ENCODE measurements at places on chromosomes 13 and 19.

DNA sequence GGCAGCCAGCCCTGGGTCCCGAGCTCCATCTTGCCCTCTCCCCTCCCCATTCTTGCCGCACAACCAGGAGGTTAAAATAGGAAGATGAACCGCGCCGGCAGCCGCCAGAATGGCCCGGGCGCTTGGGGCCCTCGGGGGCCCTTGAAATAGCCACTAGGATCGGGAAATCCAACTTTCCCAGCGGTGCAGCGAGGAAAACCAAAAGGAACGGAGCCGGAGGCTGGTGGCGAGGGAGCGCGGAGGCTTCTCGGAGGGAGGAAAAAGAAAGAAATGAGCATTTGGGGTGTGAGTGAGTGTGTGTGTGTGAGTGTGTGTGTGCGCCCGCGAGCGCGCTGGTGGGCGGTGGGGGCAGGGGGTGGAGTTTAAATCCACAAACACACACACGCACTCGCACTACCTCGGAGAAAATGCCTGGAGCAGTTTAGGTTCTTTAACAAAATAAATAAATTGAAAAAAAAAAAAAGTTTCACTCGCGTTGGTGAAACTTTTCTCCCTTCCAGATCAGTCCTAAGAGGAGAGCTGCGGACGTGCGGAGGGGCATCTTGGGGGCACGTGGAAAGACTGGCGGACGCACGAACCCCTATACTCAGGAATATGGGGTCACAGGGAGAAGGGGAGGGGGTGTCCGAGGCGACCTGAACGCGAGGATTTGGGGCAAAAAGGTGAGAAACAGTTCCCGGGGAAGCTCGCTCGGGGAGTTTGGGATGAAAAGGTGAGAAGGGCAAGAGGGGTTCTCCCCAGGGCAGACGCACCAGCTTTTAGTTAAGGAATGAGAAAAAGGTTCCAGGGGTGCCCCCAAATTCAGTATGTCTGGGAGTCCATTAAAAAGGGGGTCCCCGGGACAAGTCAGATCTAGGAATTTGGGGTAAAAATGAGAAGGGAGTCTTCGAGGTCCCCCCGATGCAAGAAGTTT is 1.3 kb downstream of the RFX2 start:
- no peak for DNase-seq

DNA sequence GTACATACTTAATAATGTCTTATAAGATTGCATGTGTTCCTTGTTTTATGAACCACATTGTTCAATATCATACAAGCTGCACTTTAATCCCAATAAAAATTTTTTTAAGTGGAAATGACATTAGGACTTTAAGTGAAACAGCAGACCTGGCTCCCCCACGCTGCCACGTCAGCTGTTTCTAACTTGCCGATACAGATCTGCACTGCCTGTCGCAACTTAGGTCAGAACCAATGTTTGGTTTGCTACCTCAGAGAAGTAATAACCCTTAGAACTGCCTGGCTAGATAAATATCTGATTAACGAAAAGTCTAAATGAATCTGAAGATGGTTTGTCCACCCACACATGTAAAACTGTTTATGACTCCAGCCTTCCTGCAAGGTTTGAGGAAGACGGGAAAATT is 327.5 kb upstream of the DACH1 start:
- no peak for DNase-seq

- DNase-seq: no peak
Observed at GRCh38 chr19:40277356-40278059, 7.6 kb downstream of the AKT2 start.

DNA sequence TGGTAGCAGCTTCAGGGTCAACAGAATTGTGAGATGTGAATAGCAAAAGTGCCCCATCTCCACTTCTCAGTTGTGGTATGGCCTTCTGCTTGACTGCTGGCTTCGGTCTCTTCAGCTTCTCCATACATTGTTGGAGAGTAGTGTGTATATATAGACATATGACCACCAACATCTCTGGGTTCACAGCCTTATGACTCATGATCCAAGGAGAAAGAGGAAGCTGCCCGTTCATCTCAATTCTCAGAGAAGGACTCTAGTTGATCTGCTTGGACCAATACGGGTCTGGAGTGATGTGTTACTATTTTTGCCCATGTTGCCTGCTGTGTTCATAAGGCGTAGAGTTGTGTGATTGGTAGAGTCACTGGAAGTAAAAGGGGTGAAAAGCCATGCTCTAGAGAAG is 3.6 kb upstream of the COMMD6 start:
- DNase-seq: peak; percentile 80

GRCh38 chr13:113360446-113360845 is 3.5 kb downstream of the GRTP1 start:
- no peak for DNase-seq

DNA sequence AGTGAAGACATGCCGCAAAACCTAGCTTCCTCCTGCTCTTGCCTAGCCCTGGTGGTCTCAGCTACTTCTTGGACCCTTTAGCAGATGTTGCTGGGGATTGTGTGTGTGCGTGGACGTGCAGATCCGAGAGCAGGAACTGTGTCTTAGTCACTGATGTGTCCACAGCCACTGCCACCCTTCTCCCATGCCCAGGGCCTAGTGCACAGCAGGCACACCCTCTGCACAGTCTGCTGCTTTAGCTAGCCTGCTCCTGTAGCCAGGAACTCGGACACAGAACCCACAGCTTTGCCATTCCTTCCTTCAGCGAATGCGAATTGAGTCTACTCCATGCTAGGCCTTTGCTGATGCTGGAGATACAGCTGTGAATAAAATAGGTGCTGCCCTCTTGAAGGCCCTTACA is 2.3 kb downstream of the CLPTM1 start:
- no peak for DNase-seq

- no peak for DNase-seq
Observed at GRCh38 chr19:58357481-58358145, 4.3 kb upstream of the A1BG start.

DNA sequence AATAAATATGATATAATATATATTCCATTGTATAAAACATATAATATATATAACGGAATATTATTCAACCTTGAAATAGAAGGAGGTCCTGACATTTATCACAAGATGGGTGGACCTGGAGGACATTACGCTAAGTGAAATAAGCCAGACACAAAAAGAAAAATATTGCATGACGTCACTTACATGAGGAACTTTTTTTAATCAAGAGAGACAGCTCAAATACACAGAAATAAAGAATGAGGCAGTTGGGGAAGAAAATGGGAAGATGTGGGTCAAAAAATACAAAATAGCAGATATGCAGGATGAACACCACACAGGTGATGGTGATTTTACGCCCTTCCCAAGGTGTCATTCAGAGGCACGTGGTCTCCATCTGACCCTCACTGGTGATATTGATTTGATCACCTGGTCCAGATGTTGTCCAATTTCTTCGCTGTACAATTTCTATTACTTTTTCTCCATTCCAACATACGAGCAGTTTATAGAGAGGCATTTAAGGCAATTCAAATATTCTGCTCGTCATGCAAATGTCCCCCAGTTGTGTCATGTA is 513 bp upstream of the ZNF317 start:
- DNase-seq: no peak

DNA sequence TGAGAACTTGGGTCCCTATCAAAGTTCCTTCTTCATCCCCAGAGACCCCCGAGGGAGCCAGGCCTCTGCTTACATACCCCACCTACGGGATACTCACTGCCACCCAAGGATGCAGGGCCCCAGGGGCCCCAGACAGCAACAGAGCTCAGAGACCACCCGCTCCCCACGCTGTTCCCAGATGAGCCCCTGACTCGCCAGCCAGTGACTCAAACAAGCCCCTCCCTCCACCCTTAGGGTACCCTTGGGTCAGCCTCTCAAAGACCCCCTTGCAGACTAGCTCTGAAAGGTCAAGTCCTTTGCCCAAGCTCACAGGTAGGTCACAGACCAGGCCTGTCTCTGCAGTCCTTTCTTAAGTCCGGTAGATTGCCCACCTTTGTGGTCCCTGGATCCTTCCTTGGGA is 45.7 kb downstream of the CD320 start:
- DNase-seq: no peak

DNA sequence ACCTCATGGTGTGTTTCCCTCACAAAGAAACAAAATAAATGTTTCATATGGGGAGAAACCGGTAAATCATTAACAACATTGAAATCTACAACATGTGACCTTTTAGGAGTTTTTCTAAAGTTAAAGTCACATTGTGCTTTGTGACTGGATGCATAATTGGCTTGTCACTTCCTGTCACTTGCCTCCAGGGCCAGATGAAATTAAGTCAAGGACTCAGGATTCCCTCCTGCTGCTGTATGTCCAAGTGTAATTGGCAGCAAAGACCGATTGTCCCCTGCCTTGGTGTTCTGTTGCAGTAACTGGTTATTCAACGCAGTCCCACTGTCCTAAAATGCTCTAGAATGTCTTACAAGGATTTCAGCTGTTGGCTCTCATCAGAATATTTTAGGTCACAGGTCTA is 448.2 kb downstream of the LIG4 start:
- no peak for DNase-seq

- no peak for DNase-seq
Observed at GRCh38 chr19:4971424-4971793, 2.5 kb downstream of the KDM4B start.

- no peak for DNase-seq
Observed at GRCh38 chr19:39377373-39378362, 13.2 kb downstream of the PAF1 start.

DNA sequence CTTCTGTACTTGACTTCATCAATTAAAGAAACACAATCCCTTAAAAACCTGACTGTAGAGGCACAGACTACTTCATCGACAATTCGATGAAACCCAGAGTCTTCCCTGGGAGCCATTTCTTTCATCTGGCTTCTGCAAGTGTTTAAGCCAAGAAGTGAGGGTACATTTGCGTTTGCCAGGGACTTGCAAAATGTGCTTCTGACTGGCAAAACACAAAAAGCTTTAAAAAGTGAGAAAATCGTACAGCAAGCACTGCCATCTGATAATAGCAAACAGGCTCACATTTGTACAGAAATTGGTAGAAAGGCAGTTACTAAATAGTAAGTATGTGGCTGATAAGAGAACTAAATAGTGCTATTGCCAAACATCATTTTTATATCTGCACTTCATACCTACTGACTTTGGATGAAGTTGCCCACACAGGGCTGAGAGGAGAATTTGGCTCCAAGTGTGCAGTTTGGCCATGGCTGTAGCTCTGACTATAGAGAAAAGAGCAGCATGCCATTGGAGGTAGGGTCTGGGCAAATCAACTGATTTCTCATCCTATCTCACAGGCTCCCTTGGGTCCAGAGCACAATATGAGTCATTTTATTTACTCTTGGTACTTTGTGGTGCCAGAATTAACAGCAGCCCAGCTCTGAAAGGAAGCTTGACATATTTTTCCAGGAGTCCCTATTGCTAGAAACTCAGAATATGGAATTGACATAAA is 358.1 kb downstream of the OXGR1 start:
- no peak for DNase-seq

DNA sequence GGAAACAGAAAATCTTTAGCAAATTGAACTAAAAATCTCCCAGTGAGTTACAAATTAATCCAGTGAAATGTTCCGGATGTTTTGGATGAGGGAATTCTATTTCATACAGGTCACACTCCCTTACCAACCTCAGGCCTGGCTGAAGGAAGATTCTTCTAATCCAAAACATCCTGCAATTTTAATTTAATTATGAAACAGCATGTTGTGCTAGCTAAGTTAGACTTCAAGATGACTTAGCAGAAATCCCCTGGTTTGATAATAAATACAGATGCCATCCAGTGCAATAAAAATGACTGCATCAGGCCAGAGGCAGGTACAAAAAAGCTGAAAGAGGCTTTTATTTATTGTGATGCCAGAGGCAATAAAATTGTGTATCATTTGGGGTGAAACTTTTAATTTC is 96.7 kb upstream of the CLDN10 start:
- no peak for DNase-seq

DNA sequence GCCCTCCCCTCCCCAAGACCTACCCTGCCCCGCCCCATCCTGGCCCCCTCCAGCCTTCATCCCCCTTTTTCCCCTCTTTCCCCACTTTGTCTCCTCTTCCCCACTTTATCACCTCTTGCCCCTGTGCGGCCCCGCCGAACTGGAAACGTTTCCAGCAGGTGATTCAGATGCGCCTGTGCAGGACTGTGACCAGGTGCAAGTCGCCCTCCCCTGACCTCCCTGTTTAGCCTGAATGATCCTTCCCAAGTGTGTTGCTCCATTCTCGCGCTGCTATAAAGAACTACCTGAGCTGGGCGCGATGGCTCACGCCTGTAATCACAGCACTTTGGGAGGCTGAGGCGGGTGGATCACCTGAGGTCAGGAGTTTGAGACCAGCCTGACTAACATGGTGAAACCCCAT is 25.9 kb downstream of the ZNF791 start:
- no peak for DNase-seq

DNA sequence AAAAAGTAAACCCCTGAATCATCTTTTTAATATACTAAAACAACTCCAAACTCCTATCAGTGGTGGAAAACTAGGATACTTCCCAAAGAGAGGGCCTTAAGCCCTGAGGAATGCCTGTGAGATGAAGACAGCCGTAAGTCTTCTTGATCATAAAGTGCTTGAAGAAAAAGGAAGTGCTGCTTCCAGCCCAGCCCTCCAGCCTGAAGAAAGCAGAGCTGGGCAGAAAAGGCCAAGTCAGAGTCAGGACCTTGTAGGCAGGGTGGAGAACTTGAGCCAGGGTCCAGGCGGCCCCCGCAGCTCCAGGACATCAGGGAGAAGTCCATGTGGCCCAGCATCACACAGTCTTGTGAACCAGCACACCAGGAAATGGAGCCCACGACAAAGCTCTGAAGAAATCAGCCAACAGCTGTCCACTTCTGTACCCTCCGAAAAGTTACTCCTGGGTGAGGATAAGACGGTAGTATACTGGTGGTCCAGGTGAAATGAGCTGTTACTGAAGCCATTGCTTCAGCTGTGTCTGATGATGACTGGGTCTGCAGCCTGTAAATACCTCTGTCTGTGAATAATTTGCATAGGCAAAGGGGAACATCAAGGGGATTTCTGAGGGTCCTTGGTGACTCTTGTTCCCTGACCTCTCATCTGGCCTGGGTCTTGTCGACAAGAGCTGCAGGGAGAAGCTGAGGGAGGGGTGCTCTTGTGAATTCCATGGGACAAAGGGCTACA is 18.7 kb upstream of the CRYL1 start:
- DNase-seq: peak; percentile 26

DNA sequence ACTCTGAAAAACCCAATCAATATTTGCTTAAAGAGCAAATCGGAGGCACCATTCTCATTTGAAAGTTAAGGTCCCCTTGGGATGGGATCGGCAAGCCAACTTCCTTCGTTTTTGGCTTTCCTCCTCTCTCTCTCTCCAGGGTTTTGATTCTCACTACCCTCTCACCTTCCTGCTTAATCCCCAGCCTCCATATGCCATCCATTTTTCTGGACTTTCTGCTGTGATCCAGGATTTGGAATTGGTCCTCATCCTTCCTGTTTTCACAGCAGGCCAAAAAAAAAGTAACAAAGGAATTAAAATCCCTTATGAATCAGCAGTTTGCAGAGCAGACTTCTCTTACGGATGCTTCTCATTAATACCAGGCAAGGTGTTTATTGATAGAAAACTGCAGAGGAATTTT is 283.1 kb upstream of the TMTC4 start:
- no peak for DNase-seq

GRCh38 chr19:48819366-48819816 is 8.6 kb upstream of the BCAT2 start:
- no peak for DNase-seq

DNA sequence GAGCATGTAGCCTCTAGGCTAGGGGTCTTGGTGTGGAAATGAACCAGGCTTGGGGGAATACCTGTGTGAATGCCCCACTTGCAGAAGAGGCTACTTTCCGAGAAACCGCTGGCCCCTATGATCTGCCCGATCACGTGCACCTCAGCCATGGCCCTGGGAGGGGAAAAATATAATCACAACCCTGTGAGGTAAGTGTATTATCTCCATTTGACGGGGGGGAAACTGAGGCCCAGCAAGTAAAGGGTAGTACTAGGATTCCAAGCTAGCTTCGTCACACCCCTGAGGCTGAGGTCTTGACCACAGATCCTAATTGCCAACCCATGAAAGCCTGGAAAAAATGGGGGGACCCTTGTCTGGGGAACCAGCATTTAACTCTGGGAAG is 587 bp downstream of the B9D2 start:
- no peak for DNase-seq

Data from CD14-positive monocyte (primary cell).